ENCODE measurements at places on chromosomes 16 and 17.

DNA sequence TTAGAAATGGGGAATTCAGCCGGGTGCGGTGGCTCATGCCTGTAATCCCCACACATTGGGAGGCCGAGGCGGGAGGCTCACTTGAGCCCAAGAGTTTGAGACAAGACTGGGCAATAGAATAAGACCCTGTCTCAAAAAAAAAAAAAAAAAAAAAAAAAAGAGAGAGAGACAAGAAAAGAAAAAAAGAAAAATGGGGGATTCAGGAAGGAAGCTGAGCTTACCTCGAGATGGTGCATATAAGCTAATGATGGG is 150.8 kb upstream of the RPH3AL start:
- no peaks in the 10 kb centered on the region for H3K4me1 ChIP-seq
- DNase-seq: no peak
- H3K36me3 ChIP-seq: no peaks in the 10 kb centered on the region
- no peaks in the 10 kb centered on the region for H3K27me3 ChIP-seq

DNA sequence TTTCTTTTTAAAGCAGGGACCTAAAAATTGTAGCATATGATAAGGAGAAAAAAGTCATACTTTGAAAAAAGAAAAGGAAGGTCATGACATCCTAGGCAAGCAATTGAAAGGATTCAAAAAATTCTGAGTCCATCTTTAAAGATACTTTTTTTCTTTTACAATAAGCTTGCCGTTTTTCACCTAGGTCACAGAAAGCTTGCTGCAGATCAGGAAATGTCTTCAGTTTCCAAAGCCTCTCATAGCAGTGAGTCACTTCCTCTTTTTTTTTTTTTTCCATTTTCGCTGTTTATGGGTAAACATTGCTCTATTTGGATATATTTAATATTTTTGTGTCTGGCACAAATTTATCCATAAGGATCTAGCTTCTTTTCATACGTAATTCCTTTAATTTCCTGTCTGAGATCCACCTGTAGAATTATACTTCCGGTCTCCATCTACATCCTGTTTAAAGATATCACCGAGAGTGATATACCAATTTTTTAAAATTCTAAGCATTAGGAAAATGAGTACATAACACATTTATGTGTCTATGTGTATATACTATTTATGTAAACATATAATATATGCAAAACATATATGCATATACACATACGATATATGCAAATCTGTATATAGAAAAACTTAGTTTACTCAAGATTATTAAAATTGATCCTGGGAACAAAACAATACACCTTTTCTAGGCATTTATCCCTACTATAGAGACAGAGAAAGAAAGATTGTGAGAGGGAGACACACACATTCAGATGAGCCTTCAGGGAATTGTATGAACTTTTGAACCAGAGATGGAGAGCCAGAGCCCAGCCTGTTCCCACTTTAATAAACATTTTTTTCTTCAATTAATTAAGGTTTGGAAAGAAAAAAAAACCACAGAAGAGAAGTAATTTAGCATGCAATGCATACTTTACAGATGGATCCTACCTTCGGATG is 134.4 kb downstream of the SKAP1 start:
- no peak overlapping the region for H3K4me3 ChIP-seq
- no peaks in the 10 kb centered on the region for H3K36me3 ChIP-seq
- no peak for DNase-seq

DNA sequence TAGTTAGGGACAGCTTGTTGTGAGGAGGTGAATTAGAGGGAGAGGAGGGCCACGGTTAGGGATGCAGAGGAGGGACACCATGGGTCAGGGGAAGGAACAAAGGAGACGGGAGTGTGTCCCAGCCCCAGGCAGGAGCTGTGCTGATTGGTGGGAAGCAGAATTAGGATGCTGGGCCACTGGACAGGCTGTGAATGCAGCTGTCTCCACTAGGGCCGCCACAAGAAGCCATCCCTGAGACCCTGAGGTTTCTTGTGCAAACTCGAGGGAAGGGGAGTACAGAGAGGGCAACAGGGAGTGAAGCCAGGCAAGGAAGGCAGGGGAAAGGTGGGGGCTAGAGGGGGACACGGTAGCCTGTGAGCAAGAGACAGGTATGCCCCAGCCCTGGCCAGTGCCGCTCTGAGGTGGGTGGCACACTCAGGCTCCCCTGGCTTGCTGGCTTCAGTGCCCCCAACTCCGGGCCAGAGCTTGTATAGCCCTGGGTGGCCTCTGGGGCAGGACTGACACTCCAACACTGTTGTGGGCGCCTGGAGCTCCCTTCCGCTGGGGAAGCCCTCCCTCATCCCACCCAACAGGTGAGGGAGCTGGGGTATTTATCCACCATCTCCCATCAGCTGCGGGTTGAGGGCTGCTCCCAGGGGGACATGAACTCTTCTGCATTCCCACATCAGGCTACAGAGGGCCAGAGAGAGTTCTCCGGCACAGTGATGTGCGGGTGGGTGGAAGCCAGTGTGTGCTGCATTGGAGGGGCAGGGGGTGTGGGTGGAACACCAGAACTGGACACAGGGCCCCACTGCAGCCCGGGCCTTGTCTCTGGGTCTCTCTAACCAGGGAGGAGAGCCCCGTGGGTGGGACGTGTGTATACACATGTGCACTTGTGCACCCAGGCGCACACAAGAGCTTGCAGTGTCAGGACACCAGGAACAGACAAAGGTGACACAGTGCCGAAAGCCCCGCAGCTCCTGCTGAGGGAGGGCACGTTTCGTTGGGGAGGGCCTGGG is 8.3 kb upstream of the SPPL2C start:
- H3K27me3 ChIP-seq: no peaks in the 10 kb centered on the region
- no peak overlapping the region for H3K4me3 ChIP-seq
- DNase-seq: no peak

GRCh38 chr17:31533546-31534155 is 142.2 kb downstream of the RAB11FIP4 start:
- H3K4me3 ChIP-seq: no peak overlapping the region
- peaks cover 5% of the 10 kb centered on the region for H3K4me1 ChIP-seq
- H3K36me3 ChIP-seq: no peaks in the 10 kb centered on the region
- H3K27ac ChIP-seq: no peak overlapping the region

GRCh38 chr17:14552306-14552705 is 251.4 kb downstream of the HS3ST3B1 start:
- no peaks in the 10 kb centered on the region for H3K4me1 ChIP-seq
- H3K27ac ChIP-seq: no peak overlapping the region
- no peak overlapping the region for H3K4me3 ChIP-seq
- no peaks in the 10 kb centered on the region for H3K36me3 ChIP-seq

DNA sequence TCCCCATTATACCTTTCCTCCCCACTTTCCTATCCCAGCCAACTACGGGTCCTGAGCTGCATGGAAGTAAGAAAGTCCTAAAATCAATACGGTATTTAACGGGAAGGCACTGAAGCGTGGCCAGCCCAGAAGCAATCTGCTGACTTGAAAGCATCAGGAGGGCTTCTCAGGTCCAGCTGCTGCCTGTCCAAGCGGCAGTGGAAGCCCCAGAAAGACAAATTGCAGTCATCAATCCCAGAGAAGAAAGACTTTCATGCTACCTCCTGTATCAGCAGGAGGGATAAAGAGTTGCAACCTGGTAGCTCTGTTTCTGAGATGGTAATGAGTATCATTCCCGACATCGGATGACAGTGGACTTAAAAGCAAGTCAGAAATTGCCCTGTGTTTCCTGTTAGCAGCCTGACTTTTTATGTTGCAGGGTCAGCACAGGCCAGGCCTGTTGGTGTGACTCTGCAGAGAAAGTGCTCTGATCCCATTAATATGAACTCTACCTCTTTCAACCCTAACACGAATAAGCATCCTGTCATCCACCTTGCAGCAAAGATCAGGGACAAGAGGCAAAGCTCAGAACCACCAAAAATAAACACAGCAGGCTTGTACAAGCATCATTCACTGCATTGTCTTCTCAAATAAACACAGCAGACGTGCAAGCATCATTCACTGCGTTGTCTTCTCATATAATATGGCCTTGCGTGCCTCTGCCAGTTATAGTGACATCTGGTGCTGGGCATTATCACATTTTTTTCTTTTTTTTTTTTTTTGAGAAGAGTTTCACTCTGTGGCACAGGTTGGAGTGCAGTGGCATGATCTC is 358.6 kb upstream of the CDH11 start:
- DNase-seq: no peak
- no peak overlapping the region for H3K4me3 ChIP-seq
- no peaks in the 10 kb centered on the region for H3K4me1 ChIP-seq

DNA sequence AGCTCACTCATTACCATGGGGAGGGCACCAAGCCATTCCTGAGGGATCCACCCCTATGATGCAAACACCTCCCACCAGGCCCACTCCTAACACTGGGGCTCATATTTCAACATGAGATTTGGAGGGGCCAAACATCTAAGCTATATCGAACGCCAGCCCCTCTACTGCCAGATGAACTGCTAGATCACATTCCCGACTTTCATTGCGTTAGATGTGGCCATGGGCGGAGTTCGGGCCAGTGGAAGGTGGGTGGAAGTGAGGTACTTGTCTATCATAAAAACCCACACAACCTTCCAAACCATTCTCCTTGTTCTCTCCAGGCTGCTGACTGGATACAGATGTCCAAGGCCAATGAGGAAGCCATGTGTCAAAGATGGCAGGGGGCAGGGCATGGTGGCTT is 27.0 kb upstream of the ANKRD40CL start:
- DNase-seq: no peak
- H3K27me3 ChIP-seq: no peaks in the 10 kb centered on the region
- no peak overlapping the region for H3K4me3 ChIP-seq
- no peaks in the 10 kb centered on the region for H3K4me1 ChIP-seq
- no peaks in the 10 kb centered on the region for H3K36me3 ChIP-seq

GRCh38 chr16:73420244-73420643 is 372.3 kb upstream of the ZFHX3 start:
- no peak overlapping the region for H3K4me3 ChIP-seq
- no peaks in the 10 kb centered on the region for H3K36me3 ChIP-seq
- no peak for DNase-seq

- no peaks in the 10 kb centered on the region for H3K27me3 ChIP-seq
- peak overlapping the region; percentile 85 for H3K27ac ChIP-seq
- DNase-seq: peak; percentile 90
- H3K4me3 ChIP-seq: no peak overlapping the region
- H3K4me1 ChIP-seq: peaks cover 65% of the 10 kb centered on the region
Measured at GRCh38 chr16:17275076-17276009, 195.4 kb downstream of the XYLT1 start.

GRCh38 chr16:75703306-75703705 is 2.0 kb upstream of the DUXB start:
- DNase-seq: no peak
- no peak overlapping the region for H3K27ac ChIP-seq
- no peaks in the 10 kb centered on the region for H3K4me1 ChIP-seq
- H3K4me3 ChIP-seq: no peak overlapping the region
- no peaks in the 10 kb centered on the region for H3K36me3 ChIP-seq

- no peak overlapping the region for H3K27ac ChIP-seq
- no peaks in the 10 kb centered on the region for H3K4me1 ChIP-seq
- DNase-seq: no peak
- no peaks in the 10 kb centered on the region for H3K27me3 ChIP-seq
- no peak overlapping the region for H3K4me3 ChIP-seq
- H3K36me3 ChIP-seq: peaks cover 6% of the 10 kb centered on the region
Measured at GRCh38 chr16:57997176-57997527, 3.3 kb downstream of the ZNF319 start.

DNA sequence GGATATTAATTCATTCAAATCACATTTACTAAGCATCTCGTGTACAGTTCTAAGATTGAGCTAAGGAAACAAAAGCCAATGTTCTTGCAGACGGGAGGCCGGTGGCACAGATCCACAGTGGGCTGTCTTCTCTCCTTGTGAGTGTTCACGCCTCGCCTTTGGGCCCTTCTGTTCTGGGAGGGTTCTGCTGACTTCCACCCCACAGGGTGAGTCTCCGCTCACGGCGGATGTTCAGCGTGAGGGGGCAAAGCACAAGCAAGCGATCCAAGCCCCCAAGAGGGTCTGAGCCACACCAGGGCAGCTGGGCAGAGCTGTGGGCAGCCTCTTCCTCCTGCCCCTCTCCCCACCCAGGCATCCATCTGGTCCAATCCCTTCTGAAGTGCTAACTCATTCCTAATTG is 84.3 kb upstream of the DOC2B start:
- no peaks in the 10 kb centered on the region for H3K36me3 ChIP-seq
- DNase-seq: no peak
- no peaks in the 10 kb centered on the region for H3K4me1 ChIP-seq
- H3K4me3 ChIP-seq: no peak overlapping the region

DNA sequence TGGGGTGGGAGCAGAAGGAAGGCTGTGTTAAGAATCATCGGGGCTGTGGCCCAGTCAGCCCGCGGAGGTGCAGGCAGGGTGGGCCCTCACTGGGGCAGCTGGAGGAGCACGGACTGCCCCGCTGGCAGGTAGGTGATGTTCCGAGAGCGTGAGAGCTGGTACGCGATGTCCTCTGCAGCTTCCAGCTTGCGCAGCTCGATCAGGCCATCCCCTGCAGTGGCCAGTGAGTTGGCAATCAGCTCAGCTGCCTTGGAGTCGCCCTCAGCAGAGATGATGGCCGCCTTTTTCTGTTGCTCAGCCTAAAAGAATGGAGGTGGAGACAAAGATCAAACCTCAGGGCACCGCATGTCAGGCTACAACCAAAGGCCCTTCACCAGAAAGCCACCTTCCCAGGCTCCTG is 9.8 kb downstream of the PHB1 start:
- DNase-seq: no peak
- no peaks in the 10 kb centered on the region for H3K36me3 ChIP-seq
- H3K4me3 ChIP-seq: no peak overlapping the region

- no peaks in the 10 kb centered on the region for H3K36me3 ChIP-seq
- no peak overlapping the region for H3K4me3 ChIP-seq
- DNase-seq: no peak
- no peak overlapping the region for H3K27ac ChIP-seq
- no peaks in the 10 kb centered on the region for H3K27me3 ChIP-seq
Measured at GRCh38 chr16:10172848-10173655, 9.2 kb downstream of the GRIN2A start.

- DNase-seq: no peak
- H3K27ac ChIP-seq: no peak overlapping the region
- no peaks in the 10 kb centered on the region for H3K36me3 ChIP-seq
Measured at GRCh38 chr17:30864636-30865035, 32.9 kb downstream of the ATAD5 start.

DNA sequence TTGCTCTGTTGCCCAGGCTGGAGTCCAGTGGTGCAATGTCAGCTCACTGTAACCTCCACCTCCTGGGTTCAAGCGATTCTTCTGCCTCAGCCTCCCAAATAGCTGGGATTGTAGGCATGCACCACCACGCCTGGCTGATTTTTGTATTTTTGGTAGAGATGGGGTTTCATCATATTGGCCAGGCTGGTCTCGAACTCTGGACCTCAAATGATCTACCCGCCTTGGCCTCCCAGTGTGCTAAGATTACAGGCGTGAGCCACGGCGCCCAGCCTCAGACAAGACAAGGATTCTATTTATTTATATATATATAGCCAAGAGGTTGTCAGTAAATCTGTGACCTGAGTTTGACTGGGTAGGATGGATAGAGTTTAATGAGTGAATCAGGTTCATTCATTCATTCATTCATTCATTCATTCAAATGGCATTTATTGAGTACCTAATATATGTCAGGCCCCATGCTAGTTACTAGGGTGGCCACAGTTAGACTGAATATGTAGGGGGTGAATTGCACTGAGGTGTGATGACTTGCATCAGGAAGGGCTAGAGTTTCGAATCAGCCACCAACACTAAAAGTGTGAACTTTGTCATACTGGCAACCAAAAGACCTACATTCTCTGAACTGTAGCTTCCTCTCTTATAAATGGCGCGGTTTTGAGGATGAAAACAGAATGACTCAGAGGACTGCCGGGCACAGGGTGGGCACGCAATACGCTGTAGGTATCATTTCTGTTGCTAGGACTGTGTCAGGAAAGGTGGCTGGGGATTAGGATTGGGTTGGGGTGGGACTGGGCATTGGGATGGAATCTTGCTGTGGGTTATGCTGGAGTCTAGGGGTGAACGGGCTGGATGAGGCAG is 37.8 kb downstream of the ITGAE start:
- no peaks in the 10 kb centered on the region for H3K4me1 ChIP-seq
- DNase-seq: no peak
- H3K36me3 ChIP-seq: no peaks in the 10 kb centered on the region
- H3K27ac ChIP-seq: no peak overlapping the region
- no peaks in the 10 kb centered on the region for H3K27me3 ChIP-seq
